Stimulated activated CD4-positive, alpha-beta T cell treated with anti-CD3 and anti-CD28 coated beads, Interleukin-1b, Interleukin-23, amount 100 ng/mL, for 24 hours (primary cell): ENCODE measurements at places on chromosomes 4 and X.

DNA sequence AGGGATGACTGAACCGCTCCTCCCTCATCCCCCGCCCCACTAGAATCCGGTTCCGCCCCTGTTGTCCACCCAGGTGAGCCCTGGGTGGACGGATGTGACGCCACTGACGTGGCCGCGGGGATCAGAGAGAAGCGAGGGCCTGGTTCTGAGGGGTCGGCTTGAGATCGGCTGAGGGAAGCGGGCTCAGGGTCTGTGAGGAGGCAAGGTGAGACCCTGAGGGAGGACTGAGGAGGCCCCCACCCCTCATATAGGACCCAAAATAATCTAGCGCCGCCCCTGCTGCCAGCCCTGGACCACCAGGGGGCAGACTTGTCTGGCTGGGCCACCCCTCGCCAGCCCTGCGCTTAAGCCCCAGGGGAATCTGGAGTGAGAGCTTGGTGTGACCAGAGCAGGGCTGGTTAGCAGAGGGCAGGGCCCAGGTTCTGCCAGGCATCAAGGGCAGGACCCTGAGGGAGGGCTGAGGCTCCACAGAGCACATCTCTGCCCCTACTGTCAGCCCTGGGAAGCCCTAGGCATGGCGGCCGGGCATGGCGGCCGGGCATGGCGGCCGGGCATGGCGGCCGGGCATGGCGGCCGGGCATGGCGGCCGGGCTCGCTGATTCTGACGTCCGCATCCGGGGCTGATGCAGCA is at the start of gene MAGEA8:
Gene MAGEA8 (plus strand): TSS at position 103 of the 631 bp plus-strand sequence. CDS start 3,090 bp downstream, outside the sequence.
- DNase-seq = no peak

GRCh38 chrX:113947548-113947947 is 636.3 kb upstream of the HTR2C start:
- no peak for DNase-seq

GRCh38 chrX:132277953-132278614 is 58.8 kb upstream of the RAP2C start:
- no peak for DNase-seq

DNA sequence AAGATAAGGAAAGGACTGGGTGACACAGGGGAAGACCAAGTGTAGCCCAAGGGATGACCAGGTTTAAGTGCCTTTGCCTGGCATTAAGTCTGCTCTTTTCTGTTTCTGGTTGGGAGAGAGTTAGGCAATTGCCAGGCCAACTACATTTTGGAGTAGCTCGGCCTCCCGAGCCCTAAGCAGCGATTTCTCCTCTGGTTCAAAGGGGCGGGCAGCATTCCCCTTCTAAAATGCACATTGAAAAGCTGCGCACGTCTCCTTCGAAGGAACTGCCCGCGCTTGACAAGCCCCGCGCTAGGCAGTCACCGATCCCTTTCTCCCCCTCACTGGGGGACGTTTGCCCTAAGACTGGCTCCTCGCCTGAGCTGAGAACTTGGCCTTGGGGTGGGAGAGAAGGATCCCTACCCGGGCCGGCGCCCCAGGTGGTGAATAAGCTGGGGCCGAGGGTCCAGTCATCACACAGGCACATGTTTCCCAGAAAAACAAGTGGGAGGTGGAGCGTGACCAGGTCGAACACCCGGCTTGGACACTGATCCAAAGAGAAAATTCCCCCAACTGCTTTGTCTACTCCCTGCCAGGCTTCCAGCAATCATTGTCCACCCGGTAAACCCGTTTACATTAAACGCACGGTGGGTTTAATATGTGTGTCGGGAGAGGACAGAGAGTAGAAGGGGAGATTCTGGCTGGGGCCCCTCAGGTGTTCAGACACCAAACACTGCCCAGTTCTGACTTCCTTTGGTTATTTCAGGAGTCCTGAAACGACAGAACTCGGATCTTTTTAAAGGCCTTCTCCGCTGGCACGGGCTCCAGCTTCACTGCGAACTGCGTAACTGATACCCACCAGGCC is 4.0 kb downstream of the ARX start:
- DNase-seq = no peak
